RPMI7951 (cell line): ENCODE measurements at places on chromosomes 2 and 18. TPM values are rescaled to one million over a fixed set of nuclear protein-coding genes. Genes with fewer than 3 reads are reported as not detected.

DNA sequence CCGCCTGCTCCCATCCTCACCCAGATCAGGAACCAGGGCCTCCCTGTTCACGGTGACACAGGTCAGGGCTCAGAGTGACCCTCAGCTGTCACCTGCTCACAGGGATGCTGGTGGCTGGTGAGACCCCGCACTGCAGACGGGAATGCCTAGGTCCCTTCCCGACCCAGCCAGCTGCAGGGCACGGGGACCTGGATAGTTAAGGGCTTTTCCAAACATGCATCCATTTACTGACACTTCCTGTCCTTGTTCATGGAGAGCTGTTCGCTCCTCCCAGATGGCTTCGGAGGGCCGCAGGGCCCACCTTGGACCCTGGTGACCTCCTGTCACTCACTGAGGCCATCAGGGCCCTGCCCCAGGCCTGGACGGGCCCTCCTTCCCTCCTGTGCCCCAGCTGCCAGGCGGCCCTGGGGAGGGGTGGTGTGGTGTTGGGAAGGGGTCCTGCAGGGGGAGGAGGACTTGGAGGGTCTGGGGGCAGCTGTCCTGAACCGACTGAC, 31.7 kb downstream of the GPC1 start:
- no peak for DNase-seq

GRCh38 chr18:32623563-32623962, 149.3 kb downstream of the KLHL14 start:
- no peak for DNase-seq

- peak; percentile 39 for DNase-seq
These were observed 447.4 kb downstream of the EPHA4 start for GRCh38 chr2:221124532-221125240.

DNA sequence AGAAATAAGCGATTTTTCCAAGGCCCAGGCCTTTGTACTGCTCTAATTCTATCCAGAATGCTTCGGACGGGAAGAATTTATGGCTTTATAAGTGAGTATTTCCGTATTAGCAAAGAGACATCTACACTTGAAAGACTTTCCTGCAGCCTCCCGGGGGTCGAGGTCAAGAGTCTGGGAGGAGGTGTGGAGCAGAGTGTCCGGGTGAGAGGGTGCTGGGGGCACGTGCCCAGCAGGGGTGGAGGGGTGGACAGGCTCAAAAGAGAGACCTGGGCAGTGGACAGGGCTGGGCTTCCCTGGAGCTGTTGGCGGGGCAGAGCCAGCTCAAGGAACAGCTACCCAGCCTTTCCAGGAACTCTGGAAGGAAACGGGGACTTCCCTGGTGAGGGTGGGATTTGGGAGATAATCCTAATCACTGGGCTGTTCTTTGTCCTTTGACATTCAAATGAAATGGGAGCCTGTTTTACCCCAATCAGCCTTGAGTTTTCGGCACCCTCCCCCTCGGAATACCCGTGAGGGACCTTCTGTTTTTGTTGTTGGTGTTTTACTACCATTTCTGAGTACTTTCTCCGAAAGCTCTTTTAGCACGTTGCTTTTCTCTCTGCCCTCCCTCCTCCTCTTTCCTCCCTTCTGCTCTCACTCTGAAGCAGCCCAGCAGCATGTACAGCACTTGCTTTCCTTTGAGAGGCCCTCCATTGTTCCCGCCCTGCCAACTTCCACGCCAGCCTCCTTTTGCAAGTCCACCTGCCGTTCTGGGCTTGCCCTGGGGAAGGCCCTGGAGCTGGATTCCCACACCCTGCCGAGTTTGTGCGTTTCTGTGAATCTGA, 164.7 kb downstream of the AGAP1 start:
- DNase-seq: no peak

GRCh38 chr18:38933322-38933721, 1367.7 kb upstream of the CELF4 start:
- no peak for DNase-seq

GRCh38 chr18:49745045-49746014, 68.0 kb downstream of the ACAA2 start:
- DNase-seq: peak; percentile 26

GRCh38 chr2:208280933-208281332, 14.9 kb downstream of the PIKFYVE start:
- DNase-seq: peak; percentile 41

DNA sequence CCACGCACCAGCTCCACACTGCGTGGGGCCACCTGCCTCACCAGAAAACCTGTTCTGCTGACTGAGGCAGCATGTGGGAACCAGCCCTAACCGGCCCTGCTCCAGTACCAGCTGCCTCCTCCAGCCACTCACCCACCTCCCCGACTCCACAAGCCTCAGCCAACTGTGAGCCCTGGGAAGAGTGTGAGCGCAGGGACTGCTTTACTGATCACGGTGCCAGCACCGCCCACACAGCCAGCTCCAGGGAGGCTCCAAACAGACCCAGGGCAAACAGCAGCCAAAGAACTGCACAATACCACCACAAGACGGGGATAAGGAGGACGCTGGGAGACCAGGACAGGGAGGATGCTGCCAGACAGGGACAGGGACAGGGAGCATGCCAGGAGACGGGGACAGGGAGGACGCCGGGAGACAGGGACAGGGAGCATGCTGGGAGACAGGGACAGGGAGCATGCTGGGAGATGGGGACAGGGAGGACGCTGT, 28.4 kb downstream of the EIPR1 start:
- no peak for DNase-seq

DNA sequence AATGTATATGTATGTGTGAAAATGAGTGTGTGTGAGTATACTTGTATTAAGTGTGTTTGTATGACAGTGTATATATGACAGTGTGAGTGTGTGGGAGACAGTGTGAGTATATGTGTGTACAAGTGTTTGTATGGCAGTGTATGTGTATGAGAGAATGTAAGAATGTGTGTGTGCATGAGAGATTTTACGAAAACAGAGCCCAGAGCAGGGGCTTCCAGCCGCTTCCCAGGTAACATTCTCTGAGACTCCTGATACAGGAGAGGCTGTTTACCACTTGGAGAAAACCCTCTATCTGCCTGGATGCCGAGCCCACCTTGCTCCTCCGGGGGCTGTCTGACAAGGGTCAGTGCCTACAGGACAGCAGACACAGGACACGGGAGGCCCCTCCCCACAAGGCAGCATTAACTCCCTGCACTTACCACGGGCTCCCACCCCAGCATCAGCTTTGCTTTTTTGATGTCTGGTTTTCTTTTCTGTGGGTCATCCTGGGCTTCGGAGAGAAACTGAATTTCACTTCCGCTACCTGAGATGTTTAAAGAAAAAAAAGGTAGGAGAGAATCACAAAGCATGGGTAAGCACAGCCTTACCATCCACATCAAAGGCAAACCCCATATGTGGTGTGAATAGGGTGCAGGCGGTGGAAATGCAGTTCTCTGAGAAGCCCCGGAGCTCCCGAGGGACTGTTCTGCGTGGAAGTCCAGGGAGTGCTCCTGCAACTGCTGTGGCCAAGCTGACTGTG, 97.6 kb downstream of the UXS1 start:
- no peak for DNase-seq

DNA sequence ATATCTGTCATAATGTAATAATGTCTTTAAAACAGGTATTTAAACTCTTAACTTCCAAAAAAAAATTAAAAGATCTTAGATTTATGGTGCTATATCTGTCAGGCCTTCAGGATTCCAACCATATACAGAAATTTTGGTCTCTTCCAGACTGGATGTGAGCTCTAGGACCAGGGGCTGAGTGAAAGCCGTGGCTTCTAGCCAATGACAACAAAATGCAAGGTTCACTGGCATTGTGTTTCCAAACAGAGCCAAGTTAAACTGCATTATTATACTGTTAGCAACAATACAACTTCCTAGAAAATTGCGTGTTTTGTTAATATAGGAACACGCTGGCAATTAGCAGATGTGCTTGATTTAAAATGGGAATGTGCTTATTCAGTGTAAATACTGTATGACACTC, 809.8 kb upstream of the SOX11 start:
- DNase-seq: no peak

DNA sequence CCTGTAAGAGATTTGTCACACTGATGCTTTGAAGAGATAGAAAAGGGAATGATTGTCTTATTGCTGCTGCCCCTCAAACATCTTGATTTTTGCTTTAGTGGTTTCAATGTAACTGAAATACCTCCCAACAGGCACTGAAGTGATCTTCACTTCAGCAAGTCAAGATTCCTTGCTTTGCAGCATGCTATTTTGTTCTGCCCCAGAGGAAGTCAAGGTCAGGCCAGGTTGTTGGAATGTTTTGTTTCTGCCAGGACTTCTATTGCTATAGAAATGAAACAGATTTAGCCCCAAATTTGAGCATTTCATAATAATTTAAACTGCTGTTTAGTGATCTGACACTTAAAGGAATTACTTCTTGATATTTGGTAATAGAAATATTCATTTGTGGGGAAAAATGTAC, 277.6 kb downstream of the ZNF804A start:
- no peak for DNase-seq

DNA sequence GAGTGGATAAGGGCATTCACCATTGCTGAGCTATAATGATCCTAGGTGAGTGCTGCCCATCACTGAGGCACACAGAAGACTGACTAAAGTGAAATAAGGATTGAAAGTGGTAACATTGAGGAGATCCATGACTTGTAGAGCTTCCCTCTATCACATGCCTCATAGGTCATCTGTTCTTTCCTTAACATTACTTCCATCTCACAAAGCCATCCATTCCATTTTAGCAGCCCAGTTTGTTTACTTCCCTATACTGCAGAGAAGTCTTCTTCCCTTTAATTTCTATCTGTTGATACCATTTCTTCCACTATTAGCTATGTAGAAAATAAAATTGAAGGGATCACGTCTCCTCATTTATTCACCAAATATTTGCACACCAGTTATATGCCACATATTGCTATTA, 32.1 kb downstream of the ME2 start:
- DNase-seq: no peak

DNA sequence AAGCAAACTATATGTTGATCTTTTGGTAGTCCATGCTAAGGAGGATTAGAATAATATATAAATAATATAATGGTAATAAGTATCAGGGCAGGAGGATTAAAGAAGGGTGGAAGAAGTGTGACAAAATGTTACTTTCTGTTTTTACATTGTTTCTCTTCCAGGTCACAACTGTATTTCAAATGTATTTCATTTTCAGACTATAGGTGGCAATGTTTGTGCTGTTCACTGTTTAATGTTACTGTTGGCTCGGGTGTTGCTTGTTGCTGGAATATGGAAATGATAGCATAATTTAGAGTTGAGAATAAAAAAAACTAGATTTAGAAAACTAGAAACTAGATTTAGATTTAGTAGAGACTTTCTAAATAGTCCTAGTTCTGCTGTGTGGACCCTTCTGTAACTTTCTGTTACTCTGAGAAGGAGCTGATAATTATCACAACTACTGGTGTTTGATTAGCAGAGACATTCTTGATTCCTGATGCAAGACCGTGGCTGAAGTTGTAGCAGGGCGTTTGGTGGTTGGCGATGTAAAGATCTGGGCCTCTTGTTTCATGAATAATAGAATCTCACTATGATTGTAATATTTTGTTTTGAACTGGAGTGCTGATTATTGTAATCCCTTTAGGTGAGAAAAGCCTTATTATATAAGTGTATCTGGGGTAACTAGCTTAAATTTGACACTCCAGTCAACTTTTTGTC, 7.9 kb downstream of the NEDD4L start:
- peak; percentile 24 for DNase-seq

DNA sequence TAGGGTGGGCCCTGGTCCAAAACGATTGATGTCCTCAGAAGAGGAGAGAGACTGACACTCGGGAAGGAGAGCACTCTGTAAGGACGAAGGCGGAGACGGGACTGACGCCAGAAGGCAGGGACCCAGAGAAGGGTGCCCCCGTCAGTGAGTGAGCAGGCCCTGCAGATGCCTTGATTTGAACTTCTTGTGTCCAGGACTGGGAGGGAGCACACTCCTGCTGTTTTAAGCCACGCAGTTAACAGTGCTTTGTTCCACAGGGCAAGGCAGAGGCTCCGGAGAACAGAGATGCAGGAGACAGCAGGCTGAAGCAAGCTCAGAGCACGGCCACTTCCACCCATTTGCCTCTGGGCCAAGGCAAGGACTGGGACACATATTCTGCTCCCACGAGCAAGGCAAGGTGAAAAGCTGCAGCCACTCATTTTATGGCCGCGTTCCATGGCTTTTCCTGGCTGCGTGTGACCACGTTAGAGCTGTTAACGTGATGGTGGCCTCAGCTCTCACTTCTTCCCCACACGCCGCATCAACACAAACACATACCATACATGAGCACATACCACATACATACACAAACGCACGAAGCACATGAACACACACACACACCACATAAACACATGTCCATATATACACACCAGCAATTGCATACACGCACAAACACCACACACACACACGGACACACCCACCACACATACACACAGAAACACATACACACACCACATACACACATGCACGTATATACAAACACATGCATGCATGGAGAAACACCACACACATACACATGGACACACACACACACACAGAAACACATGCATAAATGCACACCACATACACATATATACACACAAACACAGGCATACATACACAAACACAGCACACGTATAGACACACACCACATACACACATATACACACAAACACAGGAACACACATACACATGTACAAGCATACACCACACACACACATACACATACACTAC, 521.0 kb upstream of the MYT1L start:
- DNase-seq: no peak

GRCh38 chr2:75053484-75054112, 95.2 kb downstream of the POLE4 start:
- DNase-seq: peak; percentile 36

DNA sequence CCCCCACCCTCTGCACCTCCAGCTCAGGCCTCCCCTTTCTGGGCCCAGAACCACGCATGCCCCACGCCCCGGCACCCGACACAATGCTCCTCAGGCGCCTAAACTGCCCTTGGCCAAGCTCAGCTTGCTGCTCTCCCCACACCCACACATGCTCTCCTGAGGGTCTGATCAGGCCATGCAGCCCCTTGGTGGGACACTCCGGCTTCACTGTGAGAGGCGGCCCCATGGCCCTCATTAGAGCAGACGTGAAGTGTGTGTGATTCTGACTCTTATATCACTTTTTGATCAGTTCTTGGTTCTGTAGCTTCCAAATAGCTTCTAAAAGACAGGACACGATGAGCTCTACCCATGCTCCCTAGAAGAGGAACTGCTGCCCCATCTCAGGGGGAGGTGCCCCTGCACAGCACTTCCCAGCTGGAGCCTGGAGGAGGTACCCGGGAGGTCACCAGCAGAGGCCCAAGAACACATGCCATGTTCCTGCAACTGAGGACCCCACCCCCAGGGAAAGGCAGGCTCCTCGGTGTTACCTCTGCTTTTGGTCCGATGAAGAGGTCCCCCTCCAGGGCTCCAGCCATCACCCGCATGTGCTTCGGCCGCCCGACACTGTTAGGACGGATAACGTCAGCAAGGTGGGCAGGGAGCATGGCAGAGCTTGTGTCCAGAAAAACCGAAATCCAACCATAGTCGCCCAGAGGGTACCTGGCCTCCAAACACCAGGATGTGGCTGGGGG, 3.6 kb downstream of the ACTR1B start:
- no peak for DNase-seq

GRCh38 chr2:175805442-175806124, 196.5 kb downstream of the LNPK start:
- peak; percentile 13 for DNase-seq

Gene TDRD15
- not detected in 2 replicates for total RNA-seq

Gene STK36
- total RNA-seq: 15.6 and 20.7 TPM in 2 replicates

Gene WNT6
- total RNA-seq: 3.4 and 4.2 TPM in 2 replicates

Gene ACMSD
- total RNA-seq: not detected in 2 replicates

Gene RAX
- not detected in 2 replicates for total RNA-seq

Gene DSC2
- total RNA-seq: not detected in 2 replicates

Gene C18orf54
- 7.6 and 10.1 TPM in 2 replicates for total RNA-seq

Gene SPIRE1
- total RNA-seq: 12.2 and 15.7 TPM in 2 replicates

Gene RTP5
- total RNA-seq: not detected in 2 replicates

Gene NGEF
- 35.4 and 38.4 TPM in 2 replicates for total RNA-seq
